ENCODE measurements at places on chromosomes 6 and 20.

DNA sequence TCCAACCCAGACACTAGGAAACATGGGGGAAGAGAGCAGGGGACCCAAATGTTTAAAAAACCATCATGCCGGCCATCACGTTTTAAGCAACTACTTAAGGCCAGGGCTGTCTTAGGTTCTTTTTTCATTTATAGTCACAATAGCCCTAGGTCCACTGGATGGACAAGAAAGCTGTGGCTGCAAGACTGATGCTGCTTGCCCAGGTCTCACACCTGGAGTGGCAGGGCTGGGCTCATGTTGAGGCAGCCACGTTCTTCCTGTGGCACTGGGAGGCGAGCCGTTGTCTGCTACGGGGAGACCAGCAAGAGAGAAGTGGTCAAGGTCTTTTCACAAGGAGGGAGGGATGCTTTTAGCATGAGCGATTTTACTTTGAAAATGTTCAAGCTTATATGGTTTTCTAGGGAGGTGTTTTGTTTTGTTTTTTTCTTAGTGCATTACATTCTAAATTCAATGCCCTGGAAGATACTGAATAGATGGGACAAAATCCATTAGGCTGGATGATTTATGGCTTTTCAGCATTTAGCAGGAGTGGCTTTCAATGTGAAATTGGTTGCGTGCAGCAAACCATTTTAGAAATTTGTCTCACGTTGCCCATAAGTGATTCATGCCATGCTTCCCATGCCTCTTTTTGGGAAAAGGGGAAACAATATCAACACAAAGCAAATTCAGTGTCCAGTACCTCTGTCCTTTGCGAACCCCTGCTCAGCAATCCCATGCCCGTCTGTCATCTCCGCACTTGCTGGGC is 106.6 kb upstream of the SNX9 start:
- DNase-seq: no peak

GRCh38 chr6:161417717-161418462 is 144.0 kb upstream of the AGPAT4 start:
- no peak for DNase-seq

DNA sequence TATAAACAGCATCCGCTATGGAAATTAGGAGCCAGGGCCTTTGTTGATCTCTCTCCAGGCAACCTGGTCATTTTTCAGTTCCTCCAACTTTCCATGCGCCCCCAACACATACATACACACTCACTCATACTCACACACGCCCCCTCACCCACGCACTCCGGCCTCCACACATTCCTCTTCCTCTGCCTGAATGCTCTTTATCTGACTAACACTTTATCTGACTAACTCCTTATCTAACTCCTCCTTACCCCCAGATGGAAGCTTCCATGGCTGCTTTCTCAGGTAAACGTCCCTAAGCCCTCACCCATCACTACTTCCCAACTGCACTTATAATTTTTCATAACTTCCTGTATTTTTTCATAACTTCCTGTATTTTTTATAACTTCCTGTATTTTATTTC is 17.4 kb downstream of the CASS4 start:
- peak; percentile 60 for DNase-seq

- DNase-seq: no peak
Observed at GRCh38 chr6:56803594-56803993, 151.3 kb upstream of the BEND6 start.

DNA sequence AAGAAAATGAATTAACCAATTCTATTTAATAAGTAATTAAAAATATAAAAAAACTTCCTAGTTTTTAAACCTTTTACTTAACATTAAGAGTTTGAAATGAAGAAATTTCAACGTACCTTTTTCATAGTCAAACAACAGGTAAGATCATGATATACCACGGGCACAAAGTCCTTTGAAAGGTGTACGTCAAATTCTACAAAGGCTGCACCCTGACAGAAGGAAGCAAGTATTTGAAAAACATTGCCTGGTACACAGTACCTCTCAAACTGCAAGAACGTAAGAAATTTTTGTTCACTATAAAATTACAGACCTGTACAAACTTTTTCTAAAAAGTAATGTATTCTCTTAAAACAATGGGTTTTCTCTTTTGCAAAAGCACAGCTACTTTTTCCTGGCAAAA is 180.2 kb upstream of the SHLD1 start:
- no peak for DNase-seq

DNA sequence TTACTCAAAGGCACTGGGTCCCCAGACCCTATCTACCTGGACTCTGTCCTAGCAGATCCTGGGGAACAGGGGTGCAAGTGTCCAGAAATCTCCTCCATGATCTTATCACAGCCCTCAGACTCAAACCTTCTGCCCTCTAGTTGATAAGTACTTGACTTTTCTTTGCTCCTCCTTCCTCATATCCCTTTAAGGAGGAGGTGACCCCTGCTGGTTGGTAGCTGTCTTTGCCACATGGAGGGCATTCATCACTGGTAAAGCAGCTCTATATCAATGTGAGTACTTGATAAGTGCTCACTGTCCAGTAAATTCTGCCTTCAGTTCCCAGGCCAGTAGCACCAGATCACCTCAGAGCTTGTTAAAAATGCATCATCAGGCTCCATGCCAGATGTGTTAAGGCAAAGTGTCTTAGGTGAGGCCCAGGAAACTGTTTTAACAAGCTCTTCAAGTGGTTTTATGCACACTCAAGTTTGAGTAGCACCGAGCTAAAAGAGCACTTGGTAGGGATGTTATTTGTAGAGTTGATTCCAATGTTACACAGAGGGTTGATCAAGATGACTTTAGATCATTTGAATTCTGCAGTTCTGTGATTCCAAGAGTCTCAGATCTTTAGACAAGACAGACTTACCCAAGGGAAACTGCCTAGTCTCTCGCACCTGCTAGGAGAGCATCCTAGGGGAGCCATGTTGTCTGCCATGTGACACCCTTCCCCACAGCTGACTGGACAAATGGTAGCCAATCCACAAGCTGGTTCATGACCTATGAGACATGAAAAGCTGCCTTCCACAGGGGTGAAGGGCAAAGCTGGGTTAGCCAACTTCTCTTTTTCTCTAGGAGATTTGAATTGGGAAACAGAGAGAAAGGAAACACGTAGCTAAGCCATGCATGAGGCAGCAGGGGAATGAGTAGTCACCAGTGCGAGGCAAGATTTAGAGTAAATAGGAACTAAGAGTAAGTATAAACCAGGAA is 18.6 kb downstream of the TREML2 start:
- DNase-seq: no peak

GRCh38 chr6:131558922-131559321 is 14.1 kb upstream of the ARG1 start:
- no peak for DNase-seq

GRCh38 chr20:63772781-63773518 is 33.4 kb downstream of the SLC2A4RG start:
- no peak for DNase-seq

GRCh38 chr6:85461798-85462170 is 11.9 kb downstream of the NT5E start:
- DNase-seq: no peak

DNA sequence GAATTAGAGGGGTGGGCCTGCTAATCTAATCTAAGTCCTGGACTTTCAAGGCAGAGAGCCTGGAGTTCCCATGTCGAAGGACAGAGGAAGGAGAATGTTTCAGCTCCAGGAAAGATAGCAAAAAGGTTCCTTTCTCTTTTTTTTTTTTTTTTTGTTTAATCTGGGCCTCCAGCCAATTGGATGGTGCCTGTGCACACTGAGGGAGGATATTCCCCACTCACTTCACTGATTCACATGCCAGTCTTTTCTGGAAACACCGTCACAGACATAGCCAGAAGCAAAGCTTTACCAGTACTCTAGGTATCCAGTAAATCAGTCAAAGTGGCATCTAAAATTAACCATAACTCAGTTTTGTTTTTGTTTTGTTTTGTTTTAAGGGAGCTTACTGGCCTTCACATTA is 721.1 kb downstream of the TENT5A start:
- no peak for DNase-seq

- DNase-seq: no peak
Observed at GRCh38 chr6:67121115-67121514, 1414.1 kb upstream of the EYS start.

GRCh38 chr6:121008553-121008952 is 325.7 kb downstream of the TBC1D32 start:
- no peak for DNase-seq

- DNase-seq: no peak
Observed at GRCh38 chr6:74448850-74449249, 752.8 kb downstream of the CD109 start.

DNA sequence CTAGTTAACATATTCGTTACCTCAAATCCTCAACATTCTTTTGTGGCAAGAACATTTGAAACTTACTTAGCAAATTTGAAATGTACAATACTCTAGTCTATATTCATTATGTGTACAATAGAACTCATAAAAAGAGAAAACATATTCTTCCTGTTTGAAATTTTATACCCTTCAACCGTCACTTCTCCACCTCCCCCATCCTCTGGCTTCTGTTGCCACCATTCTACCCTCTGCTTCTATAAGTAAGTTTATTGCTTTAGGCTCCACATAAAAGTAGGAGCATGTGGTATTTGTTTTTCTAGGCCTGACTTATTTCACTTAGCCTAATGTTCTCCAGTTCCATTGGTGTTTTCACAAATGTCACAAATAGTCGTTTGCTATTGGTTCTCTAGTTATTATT is 205.3 kb downstream of the TENT5A start:
- no peak for DNase-seq

DNA sequence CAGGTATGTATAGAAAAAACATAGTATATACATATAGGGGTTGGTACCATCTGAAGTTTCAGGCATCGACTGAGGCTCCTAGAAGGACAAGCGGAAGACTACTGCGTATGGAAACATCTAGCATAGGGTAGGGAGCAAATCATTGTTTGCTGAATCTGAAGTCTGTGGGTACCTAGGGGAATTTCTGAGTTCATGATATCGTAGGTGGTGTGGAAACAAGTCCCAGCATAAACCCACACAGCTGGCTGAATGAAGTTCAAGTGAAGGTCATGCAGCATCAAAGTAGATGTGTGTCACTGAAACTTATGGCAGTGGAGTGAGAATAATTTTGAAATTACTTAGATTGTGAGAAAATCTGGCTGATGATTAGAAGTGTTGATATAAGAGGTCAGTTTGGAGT is 39.4 kb downstream of the MAP7 start:
- DNase-seq: no peak

DNA sequence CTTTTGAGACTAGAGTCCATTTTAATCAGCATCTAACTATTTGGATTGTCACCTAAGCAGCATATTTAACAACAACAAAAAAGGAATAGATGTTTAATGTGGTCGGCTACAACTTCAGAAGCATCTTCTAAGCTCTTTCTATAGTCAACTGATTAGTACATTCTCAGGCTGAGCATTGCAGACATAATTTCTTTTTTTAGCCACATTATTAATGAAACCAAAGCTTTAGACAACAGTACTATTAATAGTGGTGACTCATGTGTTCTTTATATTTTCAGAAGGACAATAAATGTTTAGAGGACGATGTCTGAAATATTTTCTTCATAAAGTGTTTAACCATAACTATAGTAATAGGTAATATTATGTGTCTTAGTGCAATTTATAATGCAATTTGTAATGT is 52.4 kb downstream of the TPD52L1 start:
- no peak for DNase-seq

- DNase-seq: no peak
Observed at GRCh38 chr20:47071646-47072185, 177.1 kb downstream of the EYA2 start.

DNA sequence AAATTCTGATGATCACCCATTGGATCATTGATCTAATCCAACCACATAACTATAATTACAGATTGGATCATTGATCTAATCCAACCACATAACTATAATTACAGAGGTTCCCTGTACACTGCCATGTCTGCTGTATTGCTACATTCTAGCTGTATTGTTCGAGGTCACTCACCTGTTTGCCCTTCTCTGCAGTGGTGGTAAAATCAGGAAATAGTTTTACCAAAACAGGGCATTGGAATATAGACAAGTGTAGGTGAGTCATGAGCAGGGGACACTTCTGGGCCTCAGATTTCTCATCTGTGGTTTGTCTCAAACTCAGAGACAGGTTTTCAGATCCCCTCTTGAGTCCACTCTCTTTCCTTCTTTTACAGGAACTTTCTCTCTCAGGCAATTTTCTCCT is 9.0 kb upstream of the AFDN start:
- DNase-seq: no peak

- DNase-seq: no peak
Observed at GRCh38 chr20:42100137-42100704, 482.0 kb upstream of the CHD6 start.

DNA sequence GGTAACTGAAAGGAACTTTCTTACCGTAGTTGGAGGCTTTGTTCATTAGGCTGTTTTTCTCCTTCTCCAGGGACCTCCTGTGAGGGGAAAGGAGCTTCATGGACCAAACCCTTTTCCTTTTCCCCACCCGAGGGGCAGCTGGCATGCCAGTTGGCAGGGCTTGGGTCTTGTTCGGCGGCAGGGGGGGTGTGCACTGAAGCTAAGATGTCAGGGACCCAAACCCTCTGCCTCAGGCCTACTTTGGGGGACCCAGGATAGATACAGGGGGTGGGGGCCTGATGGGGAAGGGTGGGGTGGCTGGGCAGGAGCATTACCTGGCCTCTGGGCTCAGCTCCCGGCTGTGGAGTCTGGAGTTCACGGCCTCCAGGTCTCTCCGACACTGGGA is 14.9 kb downstream of the CCDC167 start:
- DNase-seq: no peak

- DNase-seq: no peak
Observed at GRCh38 chr20:57415771-57416170, 24.6 kb downstream of the RBM38 start.

DNA sequence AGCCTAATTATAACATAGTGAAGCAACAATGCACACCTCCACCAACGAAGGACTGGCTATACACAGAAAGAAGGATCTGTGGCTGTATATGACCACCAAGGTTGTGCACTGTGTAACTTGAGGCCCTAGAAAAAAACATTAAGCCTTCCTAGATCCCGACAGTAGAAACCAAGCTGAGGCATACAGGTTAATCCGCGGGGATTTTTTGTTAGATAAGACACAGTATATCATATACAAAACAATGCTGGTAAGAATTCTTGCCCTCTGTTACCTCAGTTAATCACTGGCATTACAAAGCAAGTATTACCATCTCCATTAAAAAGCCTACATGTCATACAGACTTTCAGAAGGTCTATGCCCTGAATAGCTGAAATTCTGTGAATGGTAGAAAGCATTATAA is 228.8 kb downstream of the TBC1D32 start:
- no peak for DNase-seq

- no peak for DNase-seq
Observed at GRCh38 chr6:136738692-136739057, 53.6 kb downstream of the MAP3K5 start.

DNA sequence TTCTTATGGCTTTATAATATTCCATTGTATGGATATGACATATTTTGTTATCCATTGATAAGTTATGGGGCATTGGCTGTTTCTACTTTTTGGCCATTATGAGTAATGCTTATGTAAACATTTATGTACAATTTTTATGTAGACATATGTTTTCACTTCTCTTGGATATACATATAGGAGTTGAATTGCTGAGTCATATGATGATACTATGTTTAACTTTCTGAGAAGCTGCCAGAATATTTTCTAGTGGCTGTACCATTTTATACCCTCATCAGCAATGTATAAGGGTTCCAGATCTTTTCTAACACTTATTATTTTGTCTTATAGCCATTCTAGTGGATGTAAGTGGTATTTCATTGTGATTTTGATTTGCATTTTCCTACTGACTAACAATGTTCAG is 23.1 kb downstream of the OTOR start:
- DNase-seq: no peak
